ENCODE measurements at places on chromosomes 12 and 14. TPM values are rescaled to one million over a fixed set of nuclear protein-coding genes. Genes with fewer than 3 reads are reported as not detected.

Gene ORAI1
- 7.0 TPM for total RNA-seq

Gene FOXN4
- not detected for total RNA-seq

Gene KRT79
- total RNA-seq, result not detected

Gene ACOT4
- total RNA-seq, result 0.31 TPM

Gene SLC5A8
- not detected for total RNA-seq

Gene MIPOL1
- total RNA-seq, result 10.6 TPM

Gene ASCL1
- total RNA-seq, result not detected

Gene RNASE7
- not detected for total RNA-seq

Gene SETD1B
- 13.0 TPM for total RNA-seq

Gene MUCL1
- total RNA-seq, result not detected

Gene C14orf132
- 4.4 TPM for total RNA-seq

Gene AQP2
- total RNA-seq, result 0.17 TPM

Gene BMP4
- 6.4 TPM for total RNA-seq

Gene NFATC4
- 30.3 TPM for total RNA-seq

Gene SLC6A15
- total RNA-seq, result not detected

Gene FAM181A
- not detected for total RNA-seq

Gene CCDC92
- total RNA-seq, result 53.0 TPM

Gene GALNT16
- 34.5 TPM for total RNA-seq

Gene CD27
- total RNA-seq, result not detected

Gene IL31
- total RNA-seq, result not detected

Gene SUOX
- total RNA-seq, result 30.8 TPM

Gene GOLT1B
- 19.5 TPM for total RNA-seq

Gene COCH
- total RNA-seq, result 0.38 TPM

Gene TAS2R19
- 2.9 TPM for total RNA-seq

Gene OASL
- 1.1 TPM for total RNA-seq
